ENCODE measurements at places on chromosomes 4 and X. TPM values are rescaled to one million over a fixed set of nuclear protein-coding genes. Genes with fewer than 3 reads are reported as not detected.

FAM47E gene
- total RNA-seq, result 1.2 TPM

MAGEA2 gene
- not detected for total RNA-seq

SEPTIN6 gene
- total RNA-seq, result 34.8 TPM

SPANXA1 gene
- total RNA-seq, result not detected

XG gene
- total RNA-seq, result not detected

PACRGL gene
- 64.3 TPM for total RNA-seq

DNA sequence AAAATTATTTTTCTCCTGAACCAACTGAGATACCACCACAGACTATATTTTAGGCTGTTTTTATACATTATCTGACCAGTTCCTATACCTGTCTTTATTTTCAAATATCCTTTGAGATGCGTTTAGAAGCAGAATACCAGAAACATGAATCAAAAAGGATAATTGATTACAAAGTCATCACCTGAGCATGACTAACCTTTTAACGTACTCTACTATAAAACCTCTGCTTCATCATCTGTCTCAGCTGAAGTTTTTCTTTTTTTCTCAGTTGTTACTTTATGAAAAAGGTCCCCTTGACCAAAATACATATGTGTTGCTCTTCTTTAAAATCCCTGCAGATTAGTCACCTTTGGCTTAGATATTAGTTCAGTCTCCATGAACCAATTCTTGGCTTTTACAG lies 109.8 kb downstream of the AMMECR1 start:
- no peak for DNase-seq
- no peaks in the 10 kb centered on the region for H3K27me3 ChIP-seq

DNA sequence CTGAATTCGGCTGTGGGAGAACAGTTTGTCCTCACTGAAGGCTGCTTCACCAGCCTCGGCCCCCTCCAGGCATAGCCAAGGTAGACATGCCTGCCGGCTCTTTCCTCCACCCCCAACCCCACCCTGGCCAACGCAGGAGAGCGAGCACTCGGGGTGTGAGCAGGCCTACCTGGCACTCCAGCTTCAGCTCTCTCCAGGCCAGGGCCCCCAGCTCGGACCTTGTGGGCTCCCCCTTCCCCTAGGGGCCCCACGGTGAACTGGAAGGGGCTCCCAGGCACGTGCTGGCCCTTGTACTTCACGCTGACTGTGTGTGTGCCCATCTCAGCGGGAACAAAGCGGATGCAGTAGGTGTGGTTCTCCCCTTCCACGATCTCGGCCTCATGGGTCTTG lies 22.4 kb downstream of the FLNA start:
- no peak overlapping the region for H3K27ac ChIP-seq
- H3K27me3 ChIP-seq, result no peaks in the 10 kb centered on the region

DNA sequence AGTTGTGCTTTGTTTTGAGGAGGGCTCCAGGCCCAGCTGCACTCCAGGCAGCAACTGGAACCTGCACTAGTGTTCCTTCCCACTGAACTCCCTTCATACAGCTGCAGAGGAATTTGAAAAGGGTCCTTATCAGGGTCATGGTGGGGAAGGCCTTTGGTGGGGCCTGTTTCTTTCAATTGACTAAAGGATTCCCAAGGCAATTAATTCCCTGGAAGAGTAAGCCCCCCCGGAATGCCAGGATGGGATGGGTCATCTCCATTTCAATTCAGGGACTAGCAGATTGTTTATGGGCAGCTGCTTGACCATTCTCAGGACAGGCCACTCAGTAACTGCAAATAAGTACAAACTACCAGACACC lies 45.3 kb downstream of the TSC22D3 start:
- H3K27ac ChIP-seq, result peak overlapping the region; percentile 87
- no peaks in the 10 kb centered on the region for H3K36me3 ChIP-seq
- H3K4me1 ChIP-seq, result peaks cover 4% of the 10 kb centered on the region
- no peaks in the 10 kb centered on the region for H3K27me3 ChIP-seq

DNA sequence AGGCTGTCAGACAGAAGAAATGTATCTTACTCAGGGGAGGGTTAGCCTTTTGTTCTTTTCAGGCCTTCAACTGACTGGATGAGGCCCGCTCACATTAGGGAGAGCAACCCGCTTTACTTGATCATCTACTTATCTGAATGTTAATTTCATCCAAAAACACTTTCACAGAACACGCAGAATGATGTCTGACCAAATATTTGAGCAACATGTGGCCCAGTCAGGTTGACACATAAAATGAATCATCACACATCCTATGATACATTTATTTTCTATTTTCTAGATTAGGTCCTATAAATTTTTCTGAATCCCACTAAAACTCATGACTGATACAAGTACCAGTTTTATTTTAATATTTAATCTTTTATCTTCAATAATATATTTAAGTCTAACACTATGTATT lies 260.3 kb downstream of the IL15 start:
- no peak for DNase-seq
- no peak overlapping the region for H3K27ac ChIP-seq
- H3K4me3 ChIP-seq, result no peak overlapping the region
- no peaks in the 10 kb centered on the region for H3K36me3 ChIP-seq

GRCh38 chr4:127988638-127989037 lies 23.4 kb downstream of the ABHD18 start:
- H3K27ac ChIP-seq, result no peak overlapping the region
- no peak for DNase-seq
- H3K4me3 ChIP-seq, result no peak overlapping the region
- H3K4me1 ChIP-seq, result no peaks in the 10 kb centered on the region
- H3K36me3 ChIP-seq, result no peaks in the 10 kb centered on the region
- no peaks in the 10 kb centered on the region for H3K27me3 ChIP-seq

GRCh38 chrX:86507331-86507730 lies 359.1 kb downstream of the DACH2 start:
- no peaks in the 10 kb centered on the region for H3K27me3 ChIP-seq
- DNase-seq, result no peak
- no peaks in the 10 kb centered on the region for H3K36me3 ChIP-seq
- H3K4me1 ChIP-seq, result no peaks in the 10 kb centered on the region

DNA sequence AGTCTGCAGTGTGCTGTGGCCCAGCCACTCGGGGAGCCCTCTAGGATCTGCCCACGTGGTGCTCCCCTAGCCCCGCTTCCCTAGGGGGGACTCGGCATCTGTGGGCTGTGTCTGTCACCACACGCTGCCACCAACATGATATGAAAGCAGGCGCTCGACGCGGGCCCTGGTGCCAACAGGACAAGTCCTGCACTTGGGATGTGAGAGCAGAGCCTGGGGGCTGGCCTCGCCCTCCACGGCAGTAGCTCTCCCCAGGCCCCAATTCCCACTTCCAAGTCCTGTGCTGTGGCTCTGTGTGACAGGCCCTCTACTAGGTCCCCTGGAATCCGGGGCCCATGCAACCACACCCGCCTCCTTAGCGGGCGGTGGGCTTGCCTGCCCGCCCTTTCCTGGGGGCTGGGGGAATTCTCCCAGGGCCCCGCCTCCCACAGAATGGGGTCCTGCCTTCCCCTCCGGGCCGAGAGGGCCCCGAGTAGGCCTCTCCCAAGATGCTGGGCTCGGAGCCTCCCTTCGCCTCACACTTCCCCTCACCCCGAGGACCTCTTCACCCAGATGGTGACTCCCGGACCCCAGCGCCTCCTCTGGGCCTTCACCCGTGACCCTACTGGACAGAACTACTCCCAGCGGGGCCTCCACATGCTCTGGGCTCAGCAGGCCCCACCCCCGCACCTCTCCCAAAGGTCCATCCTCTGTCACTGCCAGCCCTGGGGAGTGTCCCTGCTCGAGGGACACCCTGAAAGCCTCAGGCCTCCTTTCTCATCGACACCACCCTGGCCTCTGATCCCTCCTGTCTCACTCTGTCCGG lies 11.2 kb downstream of the LRPAP1 start:
- H3K36me3 ChIP-seq, result no peaks in the 10 kb centered on the region
- H3K27me3 ChIP-seq, result no peaks in the 10 kb centered on the region
- no peaks in the 10 kb centered on the region for H3K4me1 ChIP-seq
- DNase-seq, result no peak

DNA sequence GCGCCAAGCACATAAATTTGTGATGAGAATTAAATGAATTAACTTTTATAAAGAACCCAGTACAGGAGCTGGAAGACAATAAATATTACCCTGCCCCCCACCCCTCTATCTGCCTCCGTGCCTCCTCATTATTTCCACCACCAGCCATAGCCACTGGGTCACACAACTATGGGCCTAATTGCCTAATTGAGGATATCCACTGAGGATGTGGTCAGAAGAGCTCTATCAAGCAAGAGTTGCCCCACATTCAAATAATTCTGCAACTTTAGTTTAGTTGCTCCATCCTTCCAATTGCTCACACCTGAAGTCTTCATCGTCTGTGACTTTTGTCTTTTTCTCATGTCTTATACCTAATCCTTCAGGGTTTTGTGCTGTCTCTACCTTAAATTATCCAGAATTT lies 9.5 kb upstream of the CXCL8 start:
- no peak overlapping the region for H3K4me3 ChIP-seq
- H3K27me3 ChIP-seq, result no peaks in the 10 kb centered on the region
- H3K27ac ChIP-seq, result no peak overlapping the region
- no peak for DNase-seq
- H3K36me3 ChIP-seq, result no peaks in the 10 kb centered on the region
- H3K4me1 ChIP-seq, result no peaks in the 10 kb centered on the region

DNA sequence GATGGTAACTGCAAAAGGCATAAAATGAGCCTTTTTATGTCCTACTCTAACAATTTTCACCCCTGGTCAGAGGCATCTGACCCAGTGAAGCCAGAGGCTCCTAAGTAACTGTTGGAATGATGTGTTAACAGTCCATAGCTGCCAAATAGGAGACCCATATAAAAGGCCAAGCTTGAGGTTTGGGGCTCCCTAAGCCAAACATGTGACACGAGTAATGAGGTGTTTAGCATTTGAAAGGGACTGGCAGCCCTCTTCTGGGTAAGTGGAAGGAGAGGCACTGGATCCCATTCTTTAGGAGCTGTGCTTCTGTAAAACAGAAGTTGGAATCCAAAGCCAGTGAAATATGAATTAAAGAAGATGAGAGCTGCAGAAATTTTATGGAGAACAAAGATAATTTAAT lies 100.6 kb upstream of the PNPLA4 start:
- no peak overlapping the region for H3K27ac ChIP-seq
- no peaks in the 10 kb centered on the region for H3K36me3 ChIP-seq
- H3K27me3 ChIP-seq, result no peaks in the 10 kb centered on the region
- no peaks in the 10 kb centered on the region for H3K4me1 ChIP-seq

GRCh38 chr4:185219551-185220344 lies 10.3 kb downstream of the SNX25 start:
- peak; percentile 69 for DNase-seq
- no peak overlapping the region for H3K4me3 ChIP-seq
- H3K27me3 ChIP-seq, result no peaks in the 10 kb centered on the region
- H3K36me3 ChIP-seq, result no peaks in the 10 kb centered on the region
- no peaks in the 10 kb centered on the region for H3K4me1 ChIP-seq
- peak overlapping the region; percentile 52 for H3K27ac ChIP-seq

GRCh38 chr4:30385650-30386049 lies 334.5 kb upstream of the PCDH7 start:
- no peaks in the 10 kb centered on the region for H3K27me3 ChIP-seq
- no peak overlapping the region for H3K4me3 ChIP-seq
- no peaks in the 10 kb centered on the region for H3K4me1 ChIP-seq
- no peak for DNase-seq
- no peaks in the 10 kb centered on the region for H3K36me3 ChIP-seq
- no peak overlapping the region for H3K27ac ChIP-seq

DNA sequence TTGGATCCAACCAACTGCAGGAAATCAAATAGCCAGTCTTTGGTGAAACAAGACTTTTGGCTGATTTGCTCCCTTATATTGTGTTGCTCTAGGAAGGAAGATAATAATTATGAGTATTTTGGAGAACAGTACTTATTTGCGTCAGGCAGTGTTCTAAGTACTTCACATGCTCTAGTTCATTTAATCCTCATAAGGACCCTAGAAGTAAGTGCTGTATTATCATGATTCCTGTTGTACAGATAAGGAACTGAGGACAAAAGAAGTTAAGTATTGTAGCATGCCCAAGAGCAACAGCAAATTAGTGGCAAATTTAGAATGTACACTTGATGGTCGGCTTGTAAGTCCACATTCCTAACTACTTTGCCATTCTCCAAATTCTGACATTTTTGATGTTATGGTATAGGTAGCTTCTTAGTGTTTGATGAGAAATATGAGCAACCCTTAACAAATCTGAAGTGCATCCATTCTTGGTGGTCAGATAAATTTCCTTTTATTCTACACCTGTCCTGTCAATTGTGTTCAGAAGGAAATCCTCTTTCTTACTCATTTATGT lies 72.0 kb downstream of the SPRY1 start:
- no peak for DNase-seq
- no peaks in the 10 kb centered on the region for H3K4me1 ChIP-seq
- no peaks in the 10 kb centered on the region for H3K36me3 ChIP-seq

DNA sequence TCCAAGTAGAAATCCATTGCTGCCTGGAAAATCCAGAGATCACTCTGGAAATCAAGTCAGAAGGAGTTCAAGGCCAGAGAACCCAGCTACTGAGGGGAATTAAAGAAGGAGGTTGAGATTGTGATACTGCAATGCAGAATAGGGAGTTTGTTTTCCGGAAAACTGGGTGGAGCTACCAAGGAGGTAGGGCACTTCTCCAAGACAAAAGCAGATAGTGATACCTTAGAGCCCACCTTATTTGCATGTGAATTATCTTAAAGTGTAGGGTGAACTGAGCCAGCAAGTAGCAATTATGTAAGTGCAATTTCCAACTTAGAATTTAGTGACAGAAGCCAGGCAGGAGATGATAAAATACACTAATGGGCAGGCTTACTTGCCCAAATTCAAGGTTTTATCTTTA lies 178.9 kb downstream of the MID1 start:
- H3K27ac ChIP-seq, result no peak overlapping the region
- H3K4me3 ChIP-seq, result no peak overlapping the region

DNA sequence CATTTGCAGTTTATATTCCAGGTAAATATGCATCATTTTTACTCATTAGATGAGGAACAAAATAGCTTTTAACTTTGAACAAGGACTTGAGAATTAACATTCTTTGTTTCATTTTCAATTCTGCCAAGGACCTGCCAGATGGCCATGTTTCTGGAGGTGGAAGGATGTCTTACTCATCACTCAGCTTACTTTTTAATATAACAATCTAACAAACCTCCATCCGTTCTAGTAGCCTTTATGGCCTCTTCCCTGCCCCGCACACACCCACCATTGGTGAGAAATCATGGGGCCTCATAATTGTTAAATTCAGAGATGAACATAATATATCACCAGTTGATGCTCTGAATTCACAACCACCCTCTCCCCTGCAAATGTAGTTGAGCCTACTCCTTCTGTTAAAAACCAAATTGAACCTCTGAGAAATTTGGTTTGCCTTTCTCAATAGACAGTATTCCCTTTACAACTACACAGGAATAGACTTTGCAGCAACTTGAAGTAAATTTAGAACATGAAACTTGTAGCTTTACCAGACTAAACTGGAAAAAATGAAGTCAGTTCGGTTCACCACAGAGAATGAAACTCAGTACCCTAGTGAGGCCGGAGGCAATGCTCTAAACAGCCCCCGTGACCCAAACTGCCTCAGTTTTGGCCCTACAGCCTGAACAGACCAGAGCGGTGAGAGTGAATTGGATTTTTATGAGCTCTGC lies 50.1 kb upstream of the ACSL4 start:
- H3K27ac ChIP-seq, result no peak overlapping the region
- H3K27me3 ChIP-seq, result no peaks in the 10 kb centered on the region
- H3K36me3 ChIP-seq, result no peaks in the 10 kb centered on the region
- no peak for DNase-seq
